ENCODE measurements at places on chromosomes 6 and 20.
A peak's percentile ranks its signal among the peaks of the same experiment; 100 is the strongest.

- DNase-seq, result no peak
Measured at GRCh38 chr6:119602215-119603178, 252.9 kb upstream of the MAN1A1 start.

- DNase-seq, result no peak
Measured at GRCh38 chr6:30889921-30890645, 5.8 kb downstream of the DDR1 start.

DNA sequence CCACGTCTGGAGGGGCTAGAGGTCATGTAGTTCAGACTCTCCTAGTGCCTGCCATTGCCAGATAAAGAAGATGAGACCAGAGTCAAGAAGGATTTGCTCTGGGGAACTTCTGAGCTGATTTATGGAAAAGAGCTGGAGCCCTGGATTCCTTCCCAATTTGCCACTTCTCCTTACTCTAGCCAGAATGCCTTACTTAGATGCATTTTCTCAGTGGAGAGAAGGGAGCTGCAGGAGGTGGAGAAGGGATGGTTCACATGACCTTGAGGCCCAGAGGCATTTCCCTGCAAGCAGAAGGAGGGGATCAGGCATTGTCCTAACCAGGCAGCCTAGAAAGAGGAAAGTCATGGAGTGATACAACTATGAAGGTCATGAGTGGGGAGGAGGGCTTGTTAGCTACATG, 122.2 kb downstream of the UNC5CL start:
- DNase-seq, result no peak

DNA sequence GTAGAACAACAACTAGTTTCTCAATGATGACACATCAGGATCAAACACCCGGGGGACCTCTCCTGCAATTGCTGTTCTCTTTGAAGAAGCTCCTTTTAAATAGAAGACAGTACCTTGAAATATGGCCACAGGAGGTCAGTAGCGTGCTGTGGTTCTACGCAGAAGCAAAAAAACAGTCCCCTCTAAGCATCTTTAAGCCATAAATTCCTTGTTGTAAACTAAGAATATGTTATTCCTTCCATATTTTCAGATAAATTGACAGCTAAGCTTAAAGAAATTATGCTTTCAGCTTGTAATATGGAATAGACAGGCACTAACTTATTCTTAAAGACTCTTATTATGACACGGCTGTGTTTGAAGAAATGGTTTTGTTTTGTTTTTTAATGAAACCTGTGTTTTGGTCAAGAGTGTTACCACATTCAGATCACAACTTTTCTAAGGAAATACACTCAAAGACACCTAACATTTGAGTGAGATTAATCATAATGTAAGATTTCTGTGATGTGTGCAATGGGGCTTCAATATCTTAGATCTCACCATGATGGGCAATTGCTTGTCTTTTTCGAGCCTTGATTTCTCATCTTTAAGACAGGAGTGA, 49.7 kb upstream of the IL20RA start:
- DNase-seq, result peak; percentile 29

GRCh38 chr20:22824077-22824476, 211.0 kb upstream of the SSTR4 start:
- no peak for DNase-seq

DNA sequence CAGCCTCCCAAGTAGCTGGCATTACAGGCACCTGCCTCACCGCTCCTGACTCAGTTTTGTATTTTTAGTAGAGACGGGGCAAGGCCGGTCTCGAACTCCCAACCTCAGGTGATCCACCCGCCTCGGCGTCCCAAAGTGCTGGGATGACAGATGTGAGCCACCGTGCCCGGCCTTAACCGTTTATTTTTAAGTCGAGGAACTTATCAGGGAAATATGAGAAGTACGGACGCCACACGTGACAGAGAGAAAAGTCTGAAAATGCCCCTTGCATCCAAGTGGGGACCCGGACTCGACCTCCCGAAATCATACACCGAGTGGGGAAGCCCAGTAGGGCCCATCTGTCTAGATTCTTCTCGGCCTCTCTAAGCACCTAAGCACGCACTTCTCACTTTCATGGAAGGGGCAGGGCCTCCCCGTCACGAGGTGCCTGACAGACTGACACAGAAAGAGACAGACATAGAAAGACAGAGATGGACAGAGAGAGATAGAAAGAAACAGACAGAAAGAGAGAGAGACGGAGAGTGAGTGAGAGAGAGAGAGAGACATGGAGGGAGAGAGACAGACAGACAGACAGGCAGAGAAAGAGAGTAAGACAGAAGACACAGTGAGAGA, 756.5 kb upstream of the DEFB115 start:
- no peak for DNase-seq

DNA sequence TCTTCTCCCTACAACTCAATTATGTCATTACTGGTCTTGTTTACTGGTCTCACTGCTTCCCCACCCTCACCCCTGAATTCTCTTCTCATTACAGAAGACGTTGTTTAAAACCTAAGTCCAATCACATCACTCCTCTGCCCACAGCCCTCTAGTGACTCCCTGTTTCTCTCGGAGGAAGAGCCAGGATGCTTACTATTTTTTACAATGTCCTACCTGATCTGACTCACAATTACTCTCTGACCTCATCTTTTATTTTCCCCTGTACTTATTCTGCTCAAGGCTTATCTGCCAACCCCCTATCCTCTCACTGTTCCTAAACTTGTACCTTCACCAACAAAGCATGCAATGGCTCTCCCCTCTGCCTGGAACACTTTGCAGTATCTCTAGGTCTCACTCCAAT, 400.4 kb upstream of the PTCHD4 start:
- no peak for DNase-seq

DNA sequence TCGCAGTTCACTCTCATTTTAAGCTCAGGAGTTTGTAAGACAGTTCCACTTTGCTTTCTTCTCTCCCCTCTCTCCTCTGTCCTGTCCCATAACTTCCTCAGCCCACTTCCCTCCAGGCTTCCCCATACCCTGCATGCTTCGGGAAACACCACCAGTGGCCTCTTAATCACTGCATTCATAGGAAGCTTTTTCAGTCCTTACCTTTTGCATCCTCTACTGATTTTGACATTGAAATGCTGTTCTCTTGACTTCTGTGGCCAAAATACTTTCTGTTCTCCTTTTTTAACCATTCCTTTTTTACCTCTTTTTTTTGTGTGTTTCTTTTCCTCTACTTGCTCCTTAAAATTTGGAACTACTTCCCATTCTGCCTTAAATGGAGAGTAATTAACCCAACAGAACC, 69.7 kb downstream of the HIVEP1 start:
- DNase-seq, result no peak

GRCh38 chr6:43308101-43308989, at the start of gene CRIP3:
CRIP3 (minus strand) TSS chr6:43308826; CDS start chr6:43308792, 34 bp downstream.
- peak; percentile 29 for DNase-seq

GRCh38 chr6:168159506-168159905, 80.5 kb upstream of the FRMD1 start:
- DNase-seq, result no peak

DNA sequence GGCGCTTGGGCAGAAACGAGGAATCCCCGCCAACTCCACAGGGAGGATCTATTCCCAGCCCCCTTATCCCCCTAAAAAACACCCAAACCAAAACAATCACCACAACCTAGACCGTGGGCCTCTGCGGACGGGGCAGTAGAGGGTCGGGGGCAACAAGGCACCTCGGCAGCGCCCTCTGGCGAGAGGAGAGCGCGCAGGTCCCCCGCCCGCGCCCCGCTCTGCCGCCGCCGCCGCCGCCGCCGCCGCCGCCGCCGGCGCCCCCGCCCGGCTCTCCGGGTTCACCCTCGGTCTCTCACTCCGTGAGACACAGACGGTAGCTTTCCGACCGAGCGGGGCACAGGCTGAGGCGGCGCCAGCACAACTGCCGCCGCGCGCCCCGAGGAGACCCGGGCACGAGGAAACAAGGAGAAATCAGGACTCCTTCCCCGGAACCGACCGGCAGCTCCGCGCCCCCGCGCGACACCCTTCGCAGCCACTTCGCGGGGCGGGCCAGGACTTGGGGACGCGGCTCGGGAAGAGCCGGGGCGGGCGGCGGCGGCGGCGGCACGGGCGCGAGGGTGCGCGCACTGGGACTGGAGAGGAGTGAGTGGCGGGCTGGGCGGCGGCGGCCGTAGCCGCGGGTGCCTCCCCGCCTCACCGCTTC, at the start of gene SLC35F1:
TSS of gene SLC35F1 (plus strand) at position 307 of the 643 bp plus-strand sequence.
- DNase-seq, result no peak

GRCh38 chr6:121437851-121438651, 2.6 kb downstream of the GJA1 start:
- no peak for DNase-seq

- DNase-seq, result no peak
Measured at GRCh38 chr6:125932451-125932795, 24.1 kb upstream of the HINT3 start.

DNA sequence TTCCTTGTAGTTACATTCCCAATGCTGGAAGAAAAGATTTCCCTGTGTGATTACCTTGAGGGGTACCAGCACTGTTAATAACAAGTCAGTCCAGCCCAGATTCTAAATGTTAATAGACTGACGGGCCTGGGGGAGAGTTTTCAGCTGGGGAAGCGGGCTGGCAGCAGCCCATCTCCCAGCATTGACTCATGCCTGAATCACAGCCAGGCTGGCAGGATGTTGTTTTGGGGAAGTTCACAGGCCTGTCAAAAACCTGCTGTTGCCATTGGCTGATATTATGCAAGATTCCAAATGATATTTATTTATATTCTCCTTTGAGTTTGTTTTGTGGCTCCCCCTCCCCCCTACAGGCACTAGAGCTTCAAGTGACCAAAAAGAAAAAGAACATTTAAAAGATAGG, 213.9 kb upstream of the CNR1 start:
- no peak for DNase-seq

DNA sequence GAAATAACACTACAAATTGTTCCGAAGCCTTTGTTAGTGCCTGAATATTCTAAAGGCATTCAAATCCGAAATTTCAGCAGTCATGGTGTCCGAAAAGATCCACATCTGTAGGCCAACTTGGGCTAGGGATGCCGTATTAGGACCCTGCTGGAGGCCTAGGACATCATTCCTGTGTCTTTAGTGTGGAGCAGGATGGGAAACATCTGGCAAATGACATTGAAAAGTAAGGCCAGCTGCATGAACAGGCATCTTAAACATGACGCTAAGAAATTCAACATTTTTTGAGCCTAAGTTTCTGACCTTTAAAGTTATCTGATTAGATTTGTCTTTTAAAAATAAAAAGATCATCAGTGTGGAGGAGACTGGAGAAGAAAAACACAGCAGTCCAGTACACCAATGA, 91.3 kb downstream of the MYLK4 start:
- no peak for DNase-seq

DNA sequence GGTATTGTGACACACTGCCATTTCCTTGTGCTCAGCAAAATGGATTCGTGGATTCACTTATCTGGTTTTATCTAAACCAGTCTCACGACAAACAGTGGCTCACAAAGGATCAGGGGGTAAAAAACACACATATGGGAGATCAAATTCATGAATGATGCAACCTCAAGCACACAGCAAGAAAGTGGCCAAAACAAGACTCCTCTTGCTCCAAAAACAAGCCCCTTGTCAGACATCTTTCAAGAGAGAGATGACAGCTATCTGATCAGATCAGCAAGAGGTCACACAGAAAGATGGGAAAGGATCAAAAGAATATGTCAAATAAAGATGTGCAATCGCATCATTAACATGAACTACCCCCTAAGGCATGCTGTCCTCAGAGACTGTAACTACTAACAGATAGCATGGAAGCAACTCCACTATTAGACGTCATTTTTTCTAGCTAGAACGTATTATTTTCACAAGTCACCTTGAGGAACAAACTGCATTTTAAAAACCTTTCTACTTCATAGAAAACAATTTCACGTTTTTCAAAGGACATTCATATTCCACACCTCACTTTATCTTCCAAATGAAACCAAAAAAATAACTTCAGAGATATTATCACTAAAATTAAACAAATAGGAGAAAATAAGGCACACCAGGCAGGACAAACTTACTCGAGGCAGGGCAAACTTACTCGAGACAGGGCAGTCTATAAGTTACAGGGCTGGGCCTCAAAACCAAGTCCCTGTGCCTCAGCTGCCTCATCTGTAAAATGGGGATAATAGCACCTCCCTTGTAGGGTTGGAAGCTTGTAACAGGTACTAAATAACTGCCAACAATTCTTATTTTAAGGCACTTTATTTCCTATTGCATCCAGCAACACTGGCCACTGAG, 122.3 kb downstream of the PREX1 start:
- DNase-seq, result no peak

DNA sequence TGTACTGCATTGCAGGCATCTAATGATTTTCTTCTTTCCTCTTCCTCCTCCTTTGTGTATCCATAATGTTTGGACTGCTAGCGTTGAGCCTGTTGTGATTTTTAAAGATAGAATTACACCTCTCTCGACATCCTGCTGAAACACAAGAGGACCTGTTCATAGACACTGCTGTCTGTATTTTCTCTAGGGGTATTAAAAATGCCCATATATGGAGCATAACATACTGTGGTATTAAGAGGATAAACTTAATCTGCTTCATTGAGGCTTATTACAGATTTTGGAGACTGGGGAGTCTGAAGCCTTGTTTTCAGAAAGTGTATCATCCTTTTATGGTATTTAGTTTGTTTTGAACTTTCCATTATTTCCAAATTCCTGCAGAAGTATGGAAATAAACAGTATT, 414.3 kb downstream of the CDKAL1 start:
- DNase-seq, result no peak

DNA sequence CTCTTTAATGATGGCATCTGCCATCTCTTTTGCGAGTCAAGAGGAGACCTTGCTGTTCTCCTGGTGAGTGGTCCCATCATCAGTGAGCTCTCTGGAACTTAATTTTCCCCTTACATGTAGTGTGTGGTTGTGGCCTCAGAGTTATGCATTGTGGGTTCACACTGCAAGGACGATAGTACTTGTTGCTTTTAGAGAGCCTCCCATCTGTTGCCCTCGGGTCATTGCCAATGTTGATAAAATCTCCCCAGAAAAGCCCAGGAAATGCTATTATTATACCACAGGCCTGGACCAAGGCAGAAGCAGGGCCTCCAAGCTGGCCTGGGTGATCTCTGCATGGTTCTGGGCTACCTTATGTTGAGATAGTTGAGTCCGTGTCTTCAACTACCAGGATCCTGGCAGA, 241.6 kb downstream of the BMP7 start:
- no peak for DNase-seq

DNA sequence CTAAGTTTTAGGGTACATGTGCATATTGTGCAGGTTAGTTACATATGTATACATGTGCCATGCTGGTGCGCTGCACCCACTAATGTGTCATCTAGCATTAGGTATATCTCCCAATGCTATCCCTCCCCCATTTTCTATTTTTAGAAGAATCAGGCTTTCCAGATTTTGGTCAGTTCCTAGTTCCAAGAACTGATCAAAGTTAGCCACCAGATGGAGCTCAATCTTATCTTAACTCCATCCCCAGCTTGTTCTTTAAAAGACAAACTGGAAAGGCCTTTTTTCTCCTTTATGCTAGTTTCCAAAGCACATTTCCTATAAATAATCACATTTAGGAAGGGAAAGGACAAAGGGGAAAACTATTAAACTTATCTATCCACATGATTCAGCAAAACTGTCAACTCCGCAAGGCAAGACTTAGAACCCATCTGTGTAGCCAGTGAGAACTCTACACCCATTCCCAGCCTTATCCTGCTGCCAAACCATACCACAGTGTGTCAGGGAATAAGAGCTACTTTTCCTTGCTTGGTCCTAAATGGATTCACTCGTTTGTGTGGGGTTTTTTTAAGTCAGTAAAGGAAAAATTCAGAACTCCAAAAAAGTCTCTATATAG, 22.8 kb upstream of the KHDC1 start:
- no peak for DNase-seq

- no peak for DNase-seq
Measured at GRCh38 chr6:127641905-127642304, 64.9 kb downstream of the C6orf58 start.
